Effector CD8-positive, alpha-beta T cell (primary cell): ENCODE measurements at places on chromosomes 1 and 21.

- DNase-seq: no peak
These were observed 26.6 kb upstream of the SOX13 start for GRCh38 chr1:204046346-204046745.

GRCh38 chr1:66350001-66350547, 183.9 kb upstream of the SGIP1 start:
- no peak for DNase-seq

DNA sequence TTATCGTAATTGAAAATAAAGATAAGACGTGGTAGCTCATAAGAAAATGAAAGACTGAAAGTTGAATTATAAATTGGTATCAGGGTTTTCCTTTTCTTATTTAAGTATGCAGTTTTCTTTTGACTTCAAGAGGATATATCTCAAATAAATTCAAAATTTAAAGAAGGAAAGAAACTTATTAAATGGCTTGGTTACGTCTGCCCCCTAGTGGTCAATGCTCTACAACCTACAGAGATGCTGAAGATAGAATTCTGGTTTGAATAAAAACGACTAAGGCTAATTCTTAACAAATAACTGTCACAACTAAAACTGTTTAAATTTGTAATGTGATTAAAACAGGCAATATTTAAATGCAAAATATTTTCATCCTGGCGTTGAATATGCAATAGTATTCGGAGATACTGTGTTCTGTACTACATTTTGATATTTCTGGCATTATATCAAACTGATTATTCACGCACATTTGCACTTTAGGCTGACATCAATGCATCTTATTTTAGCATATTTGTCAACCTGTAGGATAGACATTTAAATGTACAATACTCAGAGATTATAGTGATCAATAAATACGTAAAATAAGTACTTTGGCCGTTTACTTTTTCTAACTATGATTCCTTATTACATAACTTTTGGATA, 26.8 kb downstream of the IFI44 start:
- DNase-seq: peak; percentile 30

GRCh38 chr21:14741256-14741655, 195.1 kb upstream of the SAMSN1 start:
- no peak for DNase-seq

DNA sequence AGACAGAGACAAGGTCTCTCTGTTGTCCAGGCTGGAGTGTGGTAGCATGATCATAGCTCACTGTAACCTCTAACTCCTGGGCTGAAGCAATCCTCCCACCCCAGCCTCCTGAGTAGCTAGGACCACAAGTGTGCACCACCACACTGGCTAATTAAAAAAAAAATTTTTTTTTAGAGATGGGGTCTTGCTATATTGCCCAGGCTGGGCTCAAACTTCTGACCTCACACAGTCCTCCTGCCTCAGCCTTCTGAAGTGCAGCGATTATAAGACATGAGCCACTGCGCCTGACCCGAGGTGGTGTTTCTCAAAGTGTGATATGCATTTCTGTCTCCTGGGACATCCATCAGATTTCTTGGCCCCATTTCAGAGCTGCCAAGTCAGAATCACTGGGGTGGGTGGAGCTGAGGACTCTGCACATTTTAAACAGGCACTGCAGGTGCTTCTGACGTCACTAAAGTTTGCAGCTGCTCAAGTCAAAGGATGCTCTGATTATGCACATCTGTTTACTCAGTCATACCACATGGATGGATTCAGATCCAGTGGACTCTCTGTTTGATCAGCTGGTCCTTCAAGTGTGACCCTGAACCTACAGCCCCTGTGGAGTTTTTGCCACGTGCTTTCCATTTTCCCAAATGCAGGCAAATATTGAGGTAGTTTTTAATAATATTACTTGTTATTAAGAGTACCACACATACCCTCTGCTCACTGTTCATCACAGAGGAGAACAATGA, 21.4 kb downstream of the TGFB2 start:
- no peak for DNase-seq

- DNase-seq: peak; percentile 60
These were observed 920 bp downstream of the MTR start for GRCh38 chr1:236795757-236796667.

- DNase-seq: no peak
These were observed 17.6 kb upstream of the TMEM61 start for GRCh38 chr1:54962612-54963395.

DNA sequence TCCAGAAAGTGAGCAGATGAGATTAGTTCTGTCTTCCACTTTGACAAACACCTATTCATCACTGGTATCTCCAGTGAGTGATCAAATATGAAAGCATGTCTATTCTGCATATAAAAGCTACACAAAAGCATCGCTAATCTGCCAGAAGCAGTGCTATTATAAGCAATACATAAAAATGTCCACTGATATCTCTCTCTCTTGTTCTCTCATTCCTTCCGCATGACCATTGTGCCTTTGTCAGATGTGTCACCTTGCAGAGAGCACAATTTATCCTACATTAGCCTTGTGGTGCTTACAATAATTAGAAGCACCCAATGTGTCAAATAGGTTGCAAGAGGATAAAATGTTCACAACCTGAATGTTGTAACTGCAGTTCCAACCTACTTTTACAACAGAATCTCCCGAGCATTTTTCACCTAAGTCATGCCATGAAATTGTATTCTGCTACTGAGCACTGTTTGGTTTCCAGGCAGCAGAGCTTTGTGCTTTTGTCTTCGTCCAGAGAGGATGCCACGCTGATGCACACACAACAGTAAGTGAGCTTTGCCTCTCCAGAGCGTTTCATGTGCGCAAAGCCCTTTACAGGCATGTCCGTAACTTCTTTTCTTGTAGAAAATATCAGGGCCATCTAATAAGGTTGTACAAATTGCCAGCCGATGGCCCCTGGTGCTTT, 198.7 kb upstream of the PLD5 start:
- DNase-seq: no peak

GRCh38 chr21:33313611-33314010, 11.2 kb upstream of the IFNAR1 start:
- DNase-seq: no peak

GRCh38 chr1:118110580-118110979, 74.4 kb downstream of the SPAG17 start:
- no peak for DNase-seq

- DNase-seq: no peak
These were observed 26.8 kb downstream of the TOR3A start for GRCh38 chr1:179108644-179109043.

GRCh38 chr1:54980528-54981241, at the start of gene TMEM61:
Gene TMEM61 (plus strand): TSS chr1:54980628. CDS start chr1:54981066, 438 bp downstream.
- no peak for DNase-seq

GRCh38 chr1:3213730-3214129, 144.7 kb downstream of the PRDM16 start:
- no peak for DNase-seq

DNA sequence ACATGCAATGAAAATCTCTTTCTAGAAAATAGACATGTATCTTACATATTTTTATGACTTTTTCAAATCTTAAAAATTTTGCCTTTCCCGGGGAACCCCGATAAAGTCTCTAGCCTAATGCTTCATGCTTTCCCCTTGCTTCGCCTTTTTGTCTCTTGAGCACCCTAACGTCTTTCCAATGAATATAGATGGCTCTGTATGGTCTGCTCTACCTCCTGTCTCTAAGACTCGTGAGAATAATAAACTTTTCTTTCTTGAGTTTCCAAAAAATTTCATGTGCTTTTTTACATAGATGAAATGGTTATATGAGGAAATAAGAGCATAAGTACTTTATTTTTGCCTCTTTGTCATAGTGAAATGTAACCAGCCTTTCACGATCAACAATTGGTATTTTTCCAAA, 202.6 kb downstream of the PDE4B start:
- no peak for DNase-seq

- no peak for DNase-seq
These were observed 221.3 kb downstream of the PLPP3 start for GRCh38 chr1:56357927-56358690.

DNA sequence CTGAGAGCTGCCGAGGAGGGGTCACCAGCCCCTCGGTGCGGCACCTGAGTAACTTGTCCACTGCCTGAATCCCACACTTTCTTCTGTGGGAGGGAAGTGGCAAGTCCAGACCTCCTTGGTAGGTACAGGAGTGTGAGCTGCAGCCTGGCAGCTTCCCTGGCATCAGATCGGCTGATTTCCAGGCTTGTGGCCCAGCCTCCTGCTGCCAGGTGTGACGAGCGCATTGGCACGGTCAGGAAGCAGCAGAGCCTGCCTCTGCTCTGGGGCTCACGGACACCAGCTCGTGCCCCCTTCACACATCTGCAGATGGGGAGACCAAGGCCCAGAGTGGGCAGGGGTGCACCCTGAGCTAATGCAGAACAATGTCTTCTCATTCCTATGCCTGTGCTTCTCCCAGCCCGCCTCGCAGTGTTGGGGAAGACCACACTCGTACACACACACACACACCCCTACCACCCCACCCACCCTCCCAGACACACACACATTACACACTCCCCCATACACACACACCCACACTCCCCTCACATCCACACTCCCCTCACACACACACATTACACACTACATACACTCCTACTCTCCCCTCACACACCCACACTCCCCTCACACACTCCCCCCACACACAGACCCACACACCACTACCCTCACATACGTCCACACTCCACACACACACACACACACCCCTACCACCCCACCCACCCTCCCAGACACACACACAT, 33.1 kb upstream of the SELENON start:
- no peak for DNase-seq

DNA sequence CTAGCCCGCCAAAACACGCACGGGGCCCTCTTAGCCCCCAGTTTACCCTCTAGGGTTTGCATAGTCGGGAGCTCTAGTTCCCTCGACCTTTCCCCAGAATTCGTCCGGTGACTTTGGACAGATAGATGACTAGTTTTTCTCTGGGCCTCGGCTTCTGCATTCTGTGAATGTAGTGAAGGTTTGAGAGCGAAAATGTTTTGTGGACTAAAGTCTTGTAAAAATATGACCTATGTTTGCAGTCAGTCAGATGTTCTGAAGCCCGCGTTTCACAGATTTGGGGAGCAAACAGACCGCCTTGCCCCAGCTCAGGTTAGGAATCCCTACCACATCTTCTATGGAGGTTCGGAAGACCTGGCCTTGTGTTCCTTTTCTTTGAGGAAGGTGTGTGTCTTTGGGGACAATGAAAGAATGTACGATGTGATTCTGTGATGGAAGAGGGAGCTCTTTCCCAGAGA, 401 bp downstream of the UQCRH start:
- DNase-seq: no peak

DNA sequence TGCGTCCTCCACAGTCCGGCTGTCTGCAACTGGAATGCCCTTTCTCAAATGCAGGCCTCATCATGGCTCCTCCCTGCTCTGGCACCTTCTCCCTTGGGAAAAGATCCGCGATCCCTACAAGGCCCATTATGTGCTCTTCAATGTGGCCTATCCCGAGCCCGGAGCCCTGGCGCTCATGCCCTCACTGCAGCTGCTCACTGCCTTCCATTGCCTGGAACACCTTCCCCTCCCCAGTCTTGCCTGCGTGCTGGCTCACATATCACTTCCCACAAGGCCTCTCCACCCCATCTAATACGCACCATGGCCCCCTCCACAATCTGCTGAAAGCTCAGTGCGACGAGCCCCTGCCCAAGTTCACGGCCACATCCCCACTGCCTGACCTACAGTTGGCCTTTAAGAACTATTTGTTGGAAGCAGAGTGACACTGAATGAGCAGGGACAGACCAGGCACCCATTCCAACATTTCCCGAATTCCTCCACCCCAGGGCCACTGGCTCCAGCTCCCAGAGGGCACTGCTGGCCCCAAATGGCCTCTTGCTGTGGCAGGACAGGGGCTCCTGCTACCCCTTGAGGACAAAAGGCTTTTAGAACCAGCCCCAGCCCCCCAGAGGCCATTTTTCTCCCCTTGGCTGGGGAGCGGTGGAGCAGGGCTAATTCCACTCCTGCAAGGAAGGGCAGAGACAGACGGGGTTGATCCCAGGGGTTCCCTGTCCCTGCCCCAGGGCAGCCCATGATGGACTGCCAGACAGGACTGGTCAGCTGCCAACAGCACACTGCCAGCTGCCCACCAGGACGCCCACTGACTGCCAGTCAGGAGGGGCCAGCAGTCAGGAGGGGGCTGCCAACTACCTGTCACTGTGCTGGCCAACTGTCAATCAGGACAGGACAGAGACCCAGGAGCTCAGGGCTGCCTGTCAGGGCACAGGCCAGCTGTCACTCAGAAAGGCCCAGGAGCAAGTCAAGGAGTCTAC, 64.8 kb downstream of the DHRS3 start:
- no peak for DNase-seq

DNA sequence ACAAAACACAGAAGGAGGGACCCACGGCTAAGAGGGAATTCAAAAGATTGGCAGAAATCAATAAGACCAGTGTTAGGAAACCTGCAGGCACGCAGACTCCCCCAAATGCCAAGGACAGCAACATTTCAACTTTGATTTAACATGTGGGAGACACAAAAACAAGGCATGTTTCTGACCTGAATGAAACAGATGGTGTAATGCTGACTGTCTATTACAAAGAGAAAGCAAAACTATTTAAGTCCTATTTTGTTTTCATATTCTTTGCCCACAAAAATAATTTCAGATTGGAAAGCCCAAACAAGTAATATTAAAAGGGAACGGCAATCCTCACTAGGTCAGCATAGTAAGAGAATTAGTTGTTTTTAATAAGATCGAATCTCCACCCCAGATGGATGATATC, 107.9 kb downstream of the S1PR1 start:
- no peak for DNase-seq

- DNase-seq: no peak
These were observed 39.8 kb downstream of the VPS26C start for GRCh38 chr21:37227071-37228002.
